Frontal cortex (tissue), 4 donors: ENCODE measurements at places on chromosomes 12 and 14. TPM values are rescaled to one million over a fixed set of nuclear protein-coding genes. Genes with fewer than 3 reads are reported as not detected.
A peak's percentile ranks its signal among the peaks of the same experiment; 100 is the strongest.

- DNase-seq: no peak
Observed at GRCh38 chr14:88181072-88181471, 142.0 kb downstream of the KCNK10 start.

- DNase-seq: no peak
Observed at GRCh38 chr14:93959239-93960107, 16.9 kb downstream of the ASB2 start.

DNA sequence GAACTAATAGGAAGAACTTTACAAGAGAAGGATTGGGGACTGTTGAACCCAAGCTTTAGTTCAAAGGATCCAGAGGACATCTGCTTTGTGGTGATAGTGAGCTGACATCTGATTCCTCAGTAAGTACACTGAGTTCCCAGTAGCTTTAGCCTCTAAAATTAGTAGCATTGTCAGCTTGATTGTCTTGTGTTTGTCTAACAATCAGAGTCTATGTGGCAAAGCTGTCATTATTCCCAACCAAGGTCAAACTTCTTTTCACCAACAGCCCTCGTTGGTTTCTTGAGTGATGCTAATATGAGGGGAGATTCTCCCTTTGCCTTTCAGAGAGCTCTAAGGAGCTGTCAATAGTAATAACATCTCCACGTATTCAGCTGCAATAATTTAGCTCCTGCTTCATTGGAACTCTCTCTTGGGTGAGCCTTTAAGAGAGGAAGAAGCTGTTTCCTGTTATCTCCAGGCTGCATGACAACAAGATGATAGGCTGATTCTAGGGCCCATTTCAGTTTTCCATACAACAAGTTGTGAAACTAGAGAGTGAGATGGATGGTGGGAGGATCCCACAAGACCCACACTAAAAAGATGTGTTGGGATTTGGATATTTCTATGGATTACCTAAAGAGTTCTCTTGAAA, 46.7 kb downstream of the TGFB3 start:
- DNase-seq: no peak

RAB15 gene
- total RNA-seq: 24.1 TPM

CISTR gene
- not detected for total RNA-seq

- DNase-seq: peak; percentile 47
Observed at GRCh38 chr14:50560931-50561285, 963 bp downstream of the ATL1 start.

GRCh38 chr12:57192920-57193319, 23.7 kb upstream of the NXPH4 start:
- DNase-seq: no peak

DNA sequence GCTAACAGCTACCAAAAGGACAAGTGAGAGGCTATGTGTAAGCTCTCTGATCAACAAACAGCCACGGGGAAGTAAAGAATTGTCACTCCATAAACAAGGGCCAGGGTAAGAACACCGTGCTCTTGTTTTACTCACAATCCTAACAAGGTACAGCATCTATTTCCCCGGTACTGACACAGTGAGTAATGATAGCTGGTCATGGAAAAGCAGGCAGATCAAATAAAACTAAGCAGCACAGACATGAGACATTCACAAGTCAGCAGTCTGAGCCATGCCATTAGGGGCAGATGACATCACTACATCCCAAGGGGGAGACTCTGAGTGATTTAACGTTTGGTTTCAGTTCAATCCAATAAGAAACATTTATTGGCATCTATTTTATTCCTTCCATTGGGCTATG, 54.4 kb downstream of the ARL6IP4 start:
- no peak for DNase-seq

- DNase-seq: no peak
Observed at GRCh38 chr14:33776871-33777270, 174.0 kb downstream of the EGLN3 start.

DNA sequence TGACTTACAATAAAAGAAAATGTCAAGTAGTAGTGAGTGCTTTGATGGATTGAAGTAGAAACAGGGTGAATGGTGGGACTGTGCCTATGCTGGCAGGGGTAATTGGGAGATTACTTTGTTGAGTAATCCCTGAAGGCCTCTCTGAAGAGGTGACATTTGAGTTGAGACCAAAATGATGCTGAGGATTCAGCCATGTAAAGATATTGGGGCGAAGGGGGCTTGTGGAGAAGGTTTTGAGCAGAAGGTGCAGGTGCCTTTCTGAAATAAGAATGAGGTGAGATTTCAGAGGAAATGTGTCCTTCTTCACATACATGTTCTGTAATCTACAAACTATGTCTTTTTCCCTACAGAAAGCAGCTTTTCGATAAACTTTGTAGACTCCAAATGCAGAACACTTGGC, 8.0 kb downstream of the GNG2 start:
- no peak for DNase-seq

GRCh38 chr12:38137716-38138115, 178.9 kb upstream of the ALG10B start:
- no peak for DNase-seq

CBLN3 gene
- total RNA-seq: not detected

GRCh38 chr12:98211909-98212695, 303.3 kb upstream of the TMPO start:
- DNase-seq: no peak

DNA sequence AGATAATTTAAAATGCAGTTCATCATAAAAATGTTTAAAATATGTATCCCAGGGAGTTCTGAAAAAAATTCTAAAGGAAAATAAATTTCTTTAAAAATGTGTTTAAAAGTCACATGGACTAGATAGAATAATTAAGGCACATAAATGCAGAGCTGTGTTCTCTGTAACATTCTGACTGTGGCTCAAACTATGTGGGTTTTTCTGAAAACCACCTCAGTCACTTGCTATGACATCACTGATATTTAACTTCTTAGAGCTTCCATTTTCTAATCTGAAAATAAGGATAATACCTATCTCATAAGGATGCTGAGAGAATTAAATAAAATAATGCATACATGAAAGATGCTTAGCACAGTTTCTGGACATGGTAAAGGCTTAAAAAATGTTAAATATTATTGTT, 107.3 kb downstream of the SLC41A2 start:
- DNase-seq: no peak

GRCh38 chr12:111408686-111409402, 3.1 kb downstream of the SH2B3 start:
- no peak for DNase-seq

GRCh38 chr12:128994856-128995255, 141.6 kb downstream of the GLT1D1 start:
- no peak for DNase-seq

DNA sequence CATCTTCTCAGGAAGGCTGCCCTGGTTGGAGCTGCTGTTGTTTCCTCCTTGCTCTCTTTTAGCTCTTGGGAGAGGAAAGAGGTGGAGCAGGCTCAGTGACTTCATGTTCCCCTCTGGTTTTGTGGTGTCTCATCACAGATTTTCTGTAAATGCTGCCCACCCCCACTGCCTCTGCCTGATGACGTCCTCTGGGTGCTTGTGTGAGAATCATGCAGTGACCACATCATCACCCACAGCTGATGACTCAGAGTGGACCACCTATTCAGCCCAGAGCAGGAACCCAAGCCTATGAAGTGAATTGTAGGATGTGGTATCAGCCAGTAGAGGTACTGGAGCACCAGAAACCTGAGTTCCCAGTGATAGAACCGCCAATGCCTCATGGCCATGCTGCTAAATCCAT, at the start of gene GZMB:
Gene GZMB (minus strand): TSS at position 33 of the 400 bp plus-strand sequence. CDS start 30 bp downstream, at position 3.
- no peak for DNase-seq

DNA sequence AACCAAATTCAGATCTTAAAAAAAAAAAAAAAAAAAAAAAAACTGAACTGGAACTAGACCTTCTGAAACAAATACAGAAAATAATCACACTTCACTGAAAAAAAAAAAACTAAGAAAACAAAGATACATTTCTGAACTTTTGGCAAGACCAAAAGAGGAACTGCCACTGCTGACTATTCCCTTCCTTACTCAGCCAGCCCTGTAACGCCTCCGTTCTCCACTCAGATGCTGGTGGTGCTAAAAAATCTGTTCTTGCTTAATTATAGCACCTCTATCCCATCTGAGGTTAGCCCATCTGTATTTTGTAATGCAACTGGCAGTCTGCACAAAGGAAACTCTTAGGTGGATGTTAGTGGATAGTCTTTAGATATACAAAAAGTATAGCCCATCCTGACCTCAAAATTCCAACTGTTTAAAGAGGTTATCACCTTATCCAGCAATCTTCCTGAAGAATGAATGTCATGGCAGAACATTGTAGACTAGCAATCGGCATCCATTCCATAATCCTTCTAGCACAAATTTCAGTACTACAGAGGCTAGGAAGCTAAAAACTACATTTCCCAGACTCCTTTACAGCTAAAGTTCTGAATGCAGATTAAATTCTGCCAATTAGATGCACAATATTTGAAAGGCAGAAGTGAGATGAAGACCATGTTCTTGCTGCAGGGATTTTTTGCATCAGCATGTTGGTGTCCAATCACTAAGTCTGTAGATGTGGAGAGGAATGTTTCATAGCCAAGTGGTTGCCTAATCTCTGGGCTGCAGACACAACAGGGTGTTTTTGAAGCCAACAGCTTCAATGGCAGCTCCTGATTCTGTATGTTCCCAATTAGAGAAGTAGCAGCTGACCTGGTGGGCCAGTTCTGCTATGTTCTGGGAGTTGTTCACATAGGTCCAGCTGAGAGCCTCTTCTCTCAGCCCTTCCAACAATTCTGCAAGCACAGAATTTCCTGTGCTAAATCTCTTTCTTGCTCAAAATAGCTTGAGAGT, 5.7 kb downstream of the MAP3K9 start:
- no peak for DNase-seq

DNA sequence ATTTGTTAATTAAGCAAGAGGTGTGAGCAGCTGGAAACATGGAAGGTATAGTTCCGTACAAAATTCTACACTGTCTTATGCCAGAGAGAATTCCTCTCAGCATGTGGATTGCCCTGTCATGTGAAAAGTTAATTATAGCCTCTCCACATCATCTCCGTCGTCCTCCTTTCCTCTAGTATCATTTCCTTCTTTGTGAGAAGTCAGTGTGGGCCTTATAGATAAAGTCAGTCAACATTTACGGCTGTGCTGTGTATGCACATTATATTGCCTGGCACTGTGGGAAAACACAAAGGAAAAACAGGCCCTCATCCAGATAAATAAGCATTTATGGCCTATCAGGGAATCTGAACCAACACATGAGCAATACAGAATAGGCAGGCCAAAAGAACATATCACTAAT, 236.6 kb downstream of the SEC23A start:
- DNase-seq: no peak

DNA sequence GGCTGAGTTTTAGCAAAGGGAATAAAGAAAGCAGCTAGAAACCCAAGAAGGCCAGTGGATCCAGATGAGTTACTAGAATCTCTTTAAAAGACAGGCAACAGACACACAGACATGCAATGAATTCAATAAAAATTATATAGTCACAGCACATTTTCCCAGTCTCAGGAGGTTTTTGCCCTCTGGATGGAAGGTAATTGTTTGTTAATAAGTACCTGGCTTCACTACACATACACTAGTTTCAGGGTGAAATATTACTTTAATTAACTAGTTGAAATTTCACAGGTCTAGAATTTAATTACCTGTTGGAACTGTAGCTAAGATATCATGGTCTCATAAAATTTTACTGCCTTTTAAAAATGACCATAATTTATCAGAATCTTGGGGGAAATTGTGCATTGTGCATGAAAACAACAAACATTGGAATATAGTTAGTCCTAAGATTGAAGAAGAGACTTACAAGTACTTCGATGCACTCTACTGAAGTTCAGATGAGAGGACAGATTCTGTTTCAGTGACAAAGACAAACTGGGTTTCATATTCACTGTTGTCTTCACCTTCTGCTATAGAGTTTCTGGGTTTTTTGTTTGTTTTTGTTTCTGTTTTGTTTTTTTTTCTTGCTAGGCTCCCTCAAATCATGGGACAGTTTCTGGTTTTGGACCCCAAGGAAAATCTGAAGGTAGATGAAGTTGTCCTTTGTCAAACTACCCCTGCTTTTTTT, 277.0 kb upstream of the GARIN6 start:
- no peak for DNase-seq

DNA sequence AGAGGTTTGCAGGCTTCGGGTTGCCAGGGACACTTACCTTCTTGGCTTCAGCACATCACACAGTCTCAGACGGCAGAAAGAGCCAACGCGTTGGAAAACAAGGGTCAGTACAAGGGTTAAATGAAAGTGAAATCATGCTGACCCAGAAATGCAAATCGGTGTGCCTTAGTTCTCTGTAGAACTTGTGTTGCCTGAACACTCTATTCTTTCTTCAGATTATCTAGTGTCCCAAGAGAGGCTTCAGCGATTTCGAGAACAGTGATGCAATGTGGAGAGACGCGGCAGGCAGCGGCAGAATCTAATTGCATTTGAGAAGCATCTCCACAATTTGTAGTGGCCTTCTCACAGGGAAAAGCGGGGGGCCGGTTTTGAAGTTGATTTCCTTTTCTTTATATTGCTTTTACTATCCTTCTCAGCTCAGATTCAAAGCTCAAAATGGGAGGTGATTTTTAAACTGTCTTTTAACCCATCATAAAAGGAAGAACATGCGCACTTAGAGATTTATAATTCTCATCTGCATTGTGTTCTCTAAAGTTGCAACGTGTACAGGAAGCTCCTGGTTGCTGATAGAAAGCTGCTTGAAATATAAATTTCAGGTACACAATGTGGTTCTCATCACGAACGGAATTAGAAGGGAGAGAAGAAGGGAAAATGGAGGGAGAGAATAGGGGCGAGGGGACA, 67.8 kb upstream of the EGLN3 start:
- DNase-seq: no peak

ERBB3 gene
- 2.0 TPM for total RNA-seq

- DNase-seq: no peak
Observed at GRCh38 chr12:6341417-6342139, at the start of gene TNFRSF1A. Gene TNFRSF1A (minus strand): TSS chr12:6342076. CDS start chr12:6341814, 262 bp downstream.

BCL2L14 gene
- not detected for total RNA-seq

- DNase-seq: no peak
Observed at GRCh38 chr14:22980672-22981089, 1.7 kb downstream of the AJUBA start.

STXBP6 gene
- total RNA-seq: 37.9 TPM

DNA sequence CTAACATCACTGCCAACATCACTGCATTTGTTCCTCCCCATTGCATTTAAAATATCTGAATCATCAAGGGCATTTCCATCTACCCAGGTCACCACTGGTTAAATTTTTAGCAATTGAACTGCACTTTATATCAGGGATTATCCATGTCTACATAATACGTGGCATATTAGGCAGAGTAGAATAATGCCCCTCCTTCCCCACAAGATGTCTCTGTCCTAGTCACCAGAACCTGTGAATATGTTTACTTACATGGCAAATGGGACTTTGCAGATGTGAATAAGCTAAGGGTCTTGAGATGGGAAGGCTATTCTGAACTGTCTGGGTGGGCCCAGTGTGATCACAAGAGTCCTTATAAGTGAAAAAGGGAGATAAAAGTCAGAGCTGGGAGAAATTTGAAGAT, 181.7 kb upstream of the ARID2 start:
- no peak for DNase-seq

DNA sequence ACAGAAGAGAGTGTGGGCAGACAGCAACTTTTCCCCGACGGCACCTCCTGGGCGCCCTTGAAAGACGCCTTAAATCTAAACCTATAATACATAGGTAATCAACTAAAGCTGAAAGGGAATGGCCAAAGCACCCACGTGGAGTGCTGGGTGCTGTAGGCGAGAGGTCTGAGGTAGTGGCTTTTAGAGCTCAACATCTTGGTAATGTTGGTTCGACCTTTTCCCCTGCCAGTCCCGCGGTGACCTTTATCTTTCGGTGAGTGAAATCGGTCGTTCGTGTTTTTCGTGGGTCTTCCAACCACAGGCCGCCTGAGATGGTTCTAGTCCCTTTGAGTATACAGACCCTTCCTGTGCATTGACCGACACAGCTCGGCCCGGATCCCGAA, 9.1 kb downstream of the OR6S1 start:
- no peak for DNase-seq
